ENCODE measurements at places on chromosomes 5 and 9. TPM values are rescaled to one million over a fixed set of nuclear protein-coding genes. Genes with fewer than 3 reads are reported as not detected.

Gene ZNF454
- total RNA-seq: 5.9 TPM

Gene CCNJL
- total RNA-seq: 4.1 TPM

Gene WASHC1
- 12.7 TPM for total RNA-seq

Gene ARHGEF39
- total RNA-seq: 1.8 TPM

Gene CDH6
- 1.2 TPM for total RNA-seq

Data from prostate gland (tissue), 2 donors.